Activated naive CD8-positive, alpha-beta T cell treated with anti-CD3 and anti-CD28 coated beads, Interleukin-2, amount 50 U/mL, for 16 hours (primary cell): ENCODE measurements at places on chromosomes 3 and 15.

DNA sequence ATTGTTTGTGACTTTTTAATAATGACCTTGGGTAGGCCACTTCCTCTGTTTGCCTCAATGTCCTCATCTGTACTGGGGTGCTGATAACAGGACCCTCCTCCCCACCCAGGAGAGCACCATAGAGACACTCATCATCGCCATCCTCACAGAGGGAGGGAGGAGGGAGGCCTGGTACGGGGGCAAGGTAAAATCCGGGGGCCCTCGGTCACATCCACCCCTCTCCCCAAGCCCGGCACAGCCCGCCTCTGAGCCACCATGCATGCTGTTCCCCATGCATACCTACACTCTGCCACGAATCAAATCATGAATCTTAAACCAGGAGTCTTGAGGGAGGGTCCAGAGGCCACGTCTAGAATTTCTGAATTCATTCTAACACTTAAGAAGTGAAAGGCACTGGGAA, 74.9 kb upstream of the IQSEC1 start:
- DNase-seq: no peak

DNA sequence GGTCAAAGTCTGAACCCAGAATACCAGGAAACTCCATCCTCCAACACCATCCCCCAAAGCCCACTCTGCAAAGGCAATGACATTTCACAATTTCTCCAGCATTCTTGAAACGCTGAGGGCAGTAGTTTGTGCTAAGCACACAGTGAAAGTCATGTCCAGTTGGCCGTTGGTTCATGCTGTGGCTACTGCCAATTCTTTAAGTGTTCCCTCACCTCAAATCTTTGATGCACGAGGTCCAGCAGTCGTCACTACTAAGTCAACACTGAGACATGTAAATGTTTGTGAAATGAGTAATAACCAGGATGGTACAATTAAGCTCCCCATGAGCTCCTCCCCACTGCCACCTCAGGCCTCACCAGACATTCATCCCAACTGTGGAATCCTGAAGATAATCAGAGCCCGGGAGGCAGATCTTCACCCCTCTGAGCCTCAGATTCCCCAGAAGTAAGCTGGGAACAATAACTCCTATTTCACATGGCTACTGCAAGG, 7.0 kb downstream of the SUCLG2 start:
- no peak for DNase-seq

- DNase-seq: no peak
Measured at GRCh38 chr15:52309154-52309548, 13.5 kb upstream of the MYO5C start.

DNA sequence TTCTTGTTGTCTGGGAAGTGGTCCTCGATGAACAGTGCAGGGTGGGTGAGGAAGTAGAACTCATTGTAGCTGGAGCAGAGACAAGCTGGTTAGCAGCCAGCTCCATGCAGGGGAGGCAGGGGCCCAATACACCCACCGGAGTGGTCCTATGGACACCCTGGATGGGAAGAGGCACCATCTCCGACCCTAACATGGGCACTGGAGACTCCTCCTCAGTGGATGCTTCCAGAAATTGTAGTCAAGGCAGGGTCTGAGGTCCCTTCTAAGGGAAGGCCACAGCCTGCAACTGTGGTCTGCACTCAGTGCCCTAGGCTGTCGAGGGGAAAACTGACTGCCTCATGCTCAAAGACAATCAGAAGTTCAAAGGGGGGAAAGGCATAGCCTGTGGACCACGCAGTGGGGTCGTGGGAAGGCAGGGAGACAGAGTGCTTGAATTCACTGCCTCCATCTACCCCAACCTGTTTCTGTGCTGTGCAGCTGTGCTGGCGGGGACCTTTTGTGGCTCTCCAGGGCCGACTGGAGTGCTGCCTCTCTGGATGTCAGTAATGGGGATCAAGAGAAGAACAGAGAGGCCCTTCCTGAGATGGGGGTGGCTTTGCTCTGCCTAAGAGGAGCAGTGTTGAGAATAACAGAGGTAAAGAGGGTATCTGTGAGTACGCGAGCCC, 41.9 kb downstream of the KY start:
- DNase-seq: no peak

- DNase-seq: no peak
Measured at GRCh38 chr15:72463702-72464101, 10.4 kb upstream of the ARIH1 start.

DNA sequence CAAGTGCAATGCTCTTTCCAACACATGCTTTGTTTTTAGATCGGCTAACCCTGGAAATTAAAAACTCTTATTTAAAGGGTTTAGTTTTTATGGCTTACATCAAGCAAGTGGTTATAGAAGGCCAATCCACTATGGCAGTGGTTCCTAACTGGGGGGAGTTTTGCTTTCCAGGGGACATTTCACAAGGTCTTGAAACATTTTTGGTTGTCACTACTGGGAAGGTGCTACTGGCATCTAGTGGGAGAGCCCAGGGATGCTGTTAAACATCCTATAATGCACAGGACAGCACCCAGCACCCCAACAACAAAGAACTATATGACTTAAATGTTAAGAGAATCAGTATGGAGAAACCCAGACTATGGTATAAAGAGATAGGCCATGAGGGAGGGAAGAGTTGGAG, 439.0 kb downstream of the NTRK3 start:
- no peak for DNase-seq

DNA sequence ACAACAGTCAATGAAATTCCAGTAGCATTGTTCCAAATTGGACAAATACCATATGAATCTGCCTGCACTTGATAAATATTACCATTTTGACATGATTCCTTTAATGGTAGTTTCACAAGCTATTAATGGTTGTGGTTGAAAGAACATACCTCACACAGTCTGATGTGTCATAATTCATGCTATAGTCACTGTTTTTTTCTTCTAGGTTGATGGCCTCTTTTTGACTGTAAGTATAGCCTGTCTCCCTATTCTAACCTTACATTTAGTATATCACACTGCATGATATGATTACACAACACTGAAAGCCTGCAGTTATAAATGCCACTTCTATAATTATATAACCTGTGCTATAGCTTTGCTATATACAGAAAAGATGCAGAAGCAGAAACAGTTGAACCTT, 834.1 kb downstream of the NSUN3 start:
- no peak for DNase-seq

DNA sequence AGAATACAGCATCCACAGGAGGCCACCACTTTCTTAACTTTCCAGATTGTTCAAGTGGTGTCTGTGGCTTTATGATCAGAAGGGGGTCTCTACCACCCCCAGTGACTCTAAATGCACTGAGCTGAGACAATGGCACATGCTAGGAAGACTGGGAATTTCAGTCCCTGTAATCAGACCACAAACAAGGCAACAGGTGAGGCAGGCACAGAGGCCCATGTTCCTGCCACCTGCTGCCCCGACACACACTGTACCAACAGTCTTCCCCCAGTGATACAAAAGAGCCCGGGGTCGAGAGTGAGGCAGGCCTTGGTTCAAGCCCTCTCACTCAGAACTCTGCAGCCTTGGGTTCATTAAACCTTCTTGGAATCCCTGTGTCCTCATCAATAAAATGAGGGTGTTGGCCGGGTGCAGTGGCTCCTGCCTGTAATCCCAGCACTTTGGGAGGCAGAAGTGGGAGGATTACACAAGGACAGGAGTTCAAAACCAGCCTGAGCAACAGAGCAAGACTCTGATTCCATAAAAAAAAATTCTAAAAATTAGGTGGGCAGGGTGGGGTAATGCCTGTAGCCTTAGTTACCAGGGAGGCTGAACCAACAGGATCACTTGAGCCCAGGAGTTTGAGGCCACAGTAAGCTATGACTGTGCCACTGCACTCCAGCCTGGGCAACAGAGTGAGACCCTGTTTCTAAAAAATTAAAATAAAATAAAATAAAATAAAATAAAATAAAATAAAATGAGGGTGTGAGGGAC, 55.8 kb downstream of the ADCY5 start:
- no peak for DNase-seq

GRCh38 chr3:101898752-101899169, 49.4 kb downstream of the NFKBIZ start:
- DNase-seq: no peak

DNA sequence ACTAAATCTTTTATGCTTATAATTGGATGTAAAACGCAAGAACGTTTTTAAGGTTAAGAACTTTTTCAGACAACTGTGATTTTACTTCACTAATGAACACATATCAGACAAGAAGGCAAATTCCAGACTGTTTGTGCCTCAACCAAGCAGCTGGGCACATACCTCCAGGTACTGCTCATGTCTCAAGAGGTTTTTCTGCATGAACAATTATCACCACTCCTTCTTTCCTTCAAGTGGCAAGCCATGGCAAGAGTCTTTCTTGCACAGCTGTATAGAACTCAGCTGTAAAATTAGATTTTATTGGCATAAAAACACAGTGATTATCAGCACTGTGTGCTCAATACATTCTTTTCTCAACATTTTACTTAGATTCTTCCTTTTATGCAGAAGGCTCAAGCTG, 64.3 kb downstream of the FNDC3B start:
- DNase-seq: no peak

GRCh38 chr15:29788433-29789034, 33.7 kb downstream of the TJP1 start:
- DNase-seq: no peak

- no peak for DNase-seq
Measured at GRCh38 chr3:19931767-19932188, 2.2 kb downstream of the EFHB start.

DNA sequence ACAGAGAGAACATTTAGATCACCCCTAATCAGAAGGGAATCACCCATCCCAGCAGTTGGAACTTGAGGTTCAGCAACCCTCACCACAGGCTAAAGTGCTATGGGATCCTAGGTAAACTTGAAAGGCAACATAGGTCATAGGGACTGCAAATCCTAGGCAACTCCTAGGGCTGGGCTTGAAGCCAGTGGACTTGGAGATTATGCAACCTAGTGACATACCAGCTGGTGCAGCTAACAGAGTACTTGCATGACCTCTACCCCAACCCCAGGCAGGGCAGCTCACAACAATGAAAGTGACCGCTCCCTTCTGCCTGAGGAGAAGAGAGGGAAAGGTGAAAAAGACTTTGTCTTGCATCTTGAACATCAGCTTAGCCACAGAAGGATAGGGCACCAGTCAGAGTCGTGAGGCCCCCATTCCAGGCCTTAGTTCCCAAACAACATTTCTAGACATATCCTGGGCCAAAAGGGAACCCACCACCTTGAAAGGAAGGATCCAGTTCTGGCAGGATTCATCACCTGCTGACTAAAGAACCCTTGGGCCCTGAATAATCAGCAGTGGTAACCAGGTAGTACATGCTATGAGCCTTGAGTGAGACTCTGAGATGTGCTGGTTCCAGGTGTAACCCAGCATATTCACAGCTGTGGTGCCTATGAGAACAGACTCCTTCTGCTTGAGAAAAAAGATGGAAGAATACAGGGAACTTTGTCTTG, 37.6 kb upstream of the FBN1 start:
- no peak for DNase-seq
